ENCODE measurements at places on chromosomes 11 and 22.

DNA sequence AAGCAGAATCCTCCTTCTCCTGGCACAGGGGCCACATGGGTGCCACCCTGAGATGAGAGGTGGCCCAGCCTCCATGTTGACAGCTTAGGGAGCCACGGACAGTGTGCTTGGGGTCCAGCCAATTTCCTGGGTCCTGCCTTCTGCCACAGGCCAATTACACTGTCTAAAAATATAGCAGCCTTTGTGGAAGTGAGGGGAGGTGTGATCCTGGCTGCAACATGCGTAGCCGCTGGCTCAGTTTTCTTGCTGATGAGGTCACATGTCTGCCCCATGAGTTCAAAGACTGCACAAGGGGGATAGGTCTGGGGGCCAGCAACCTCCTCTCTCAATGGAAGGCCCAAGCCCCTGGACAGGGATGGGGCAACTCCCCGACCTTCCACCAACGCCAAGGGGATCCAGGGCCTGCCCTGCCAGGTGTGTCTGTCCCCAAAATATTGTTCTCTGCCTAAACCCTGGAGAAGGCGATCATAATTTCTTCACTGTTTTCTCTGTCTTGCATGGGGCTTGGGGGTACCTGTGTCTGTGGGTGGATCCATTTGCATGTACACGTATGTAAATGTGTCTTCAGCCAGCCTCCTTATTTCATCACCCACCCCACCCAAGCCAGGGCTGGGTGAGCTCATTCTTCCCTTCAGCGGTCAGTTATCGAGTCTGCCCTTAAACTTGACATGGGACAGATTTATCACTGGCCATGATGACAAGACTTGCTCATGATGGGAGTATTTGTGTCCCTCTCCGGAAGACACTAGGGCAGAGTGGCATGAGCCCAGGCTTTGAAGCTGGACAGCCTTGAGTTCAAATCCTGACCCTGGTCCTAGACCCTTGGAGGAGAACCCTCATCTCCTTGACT is 59.4 kb downstream of the OTOG start:
- no peak for DNase-seq
- H3K4me3 ChIP-seq, result no peak overlapping the region
- H3K4me1 ChIP-seq, result no peaks in the 10 kb centered on the region
- no peaks in the 10 kb centered on the region for H3K27me3 ChIP-seq
- H3K36me3 ChIP-seq, result no peaks in the 10 kb centered on the region

GRCh38 chr11:76663912-76664440 is 6.6 kb downstream of the LRRC32 start:
- no peaks in the 10 kb centered on the region for H3K4me1 ChIP-seq
- no peaks in the 10 kb centered on the region for H3K36me3 ChIP-seq
- H3K4me3 ChIP-seq, result no peak overlapping the region

- H3K27me3 ChIP-seq, result peaks cover 10% of the 10 kb centered on the region
- H3K36me3 ChIP-seq, result no peaks in the 10 kb centered on the region
- H3K4me3 ChIP-seq, result no peak overlapping the region
- peaks cover 20% of the 10 kb centered on the region for H3K4me1 ChIP-seq
- no peak for DNase-seq
Observed at GRCh38 chr11:2783536-2784082, 83.8 kb upstream of the KCNQ1OT1 start.

GRCh38 chr11:60797846-60798630 is 12.9 kb downstream of the MS4A10 start:
- H3K4me3 ChIP-seq, result no peak overlapping the region
- no peaks in the 10 kb centered on the region for H3K4me1 ChIP-seq
- DNase-seq, result no peak
- no peaks in the 10 kb centered on the region for H3K27me3 ChIP-seq

DNA sequence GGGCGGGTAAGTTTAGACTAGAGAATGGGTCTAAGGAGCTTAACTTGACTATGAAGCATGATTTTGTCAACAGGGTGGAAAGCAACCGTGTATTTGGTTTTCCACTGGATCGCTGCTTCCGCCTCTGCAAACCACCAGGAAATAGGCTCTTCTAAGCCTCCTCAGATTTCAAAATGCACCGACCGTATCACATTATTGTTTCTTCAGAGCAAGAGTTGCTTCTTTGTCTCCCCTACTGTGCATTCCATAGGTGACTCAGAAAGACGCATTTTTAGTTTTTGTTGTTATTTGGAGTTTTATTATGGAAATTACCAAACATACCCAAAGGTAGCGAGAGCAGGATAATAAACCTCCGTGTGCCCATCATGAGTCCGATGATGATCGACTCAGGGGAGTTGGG is 64.3 kb upstream of the RASD2 start:
- no peaks in the 10 kb centered on the region for H3K36me3 ChIP-seq
- H3K4me1 ChIP-seq, result no peaks in the 10 kb centered on the region
- H3K27me3 ChIP-seq, result no peaks in the 10 kb centered on the region
- H3K4me3 ChIP-seq, result no peak overlapping the region
- DNase-seq, result no peak
- no peak overlapping the region for H3K27ac ChIP-seq

GRCh38 chr11:105975128-105975527 is 46.9 kb downstream of the MSANTD4 start:
- H3K4me3 ChIP-seq, result no peak overlapping the region
- no peaks in the 10 kb centered on the region for H3K36me3 ChIP-seq
- DNase-seq, result no peak
- no peak overlapping the region for H3K27ac ChIP-seq
- no peaks in the 10 kb centered on the region for H3K27me3 ChIP-seq

DNA sequence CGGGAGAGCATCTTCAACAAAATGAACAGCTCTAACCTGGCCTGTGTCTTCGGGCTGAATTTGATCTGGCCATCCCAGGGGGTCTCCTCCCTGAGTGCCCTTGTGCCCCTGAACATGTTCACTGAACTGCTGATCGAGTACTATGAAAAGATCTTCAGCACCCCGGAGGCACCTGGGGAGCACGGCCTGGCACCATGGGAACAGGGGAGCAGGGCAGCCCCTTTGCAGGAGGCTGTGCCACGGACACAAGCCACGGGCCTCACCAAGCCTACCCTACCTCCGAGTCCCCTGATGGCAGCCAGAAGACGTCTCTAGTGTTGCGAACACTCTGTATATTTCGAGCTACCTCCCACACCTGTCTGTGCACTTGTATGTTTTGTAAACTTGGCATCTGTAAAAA is 109.9 kb downstream of the ARHGAP8 start:
- no peaks in the 10 kb centered on the region for H3K4me1 ChIP-seq
- H3K27ac ChIP-seq, result no peak overlapping the region
- no peaks in the 10 kb centered on the region for H3K36me3 ChIP-seq
- no peaks in the 10 kb centered on the region for H3K27me3 ChIP-seq
- DNase-seq, result no peak
- no peak overlapping the region for H3K4me3 ChIP-seq

GRCh38 chr11:105910095-105910715 is 111.8 kb downstream of the MSANTD4 start:
- no peak overlapping the region for H3K27ac ChIP-seq
- peaks cover 7% of the 10 kb centered on the region for H3K4me1 ChIP-seq
- no peaks in the 10 kb centered on the region for H3K36me3 ChIP-seq
- no peak overlapping the region for H3K4me3 ChIP-seq
- no peak for DNase-seq

DNA sequence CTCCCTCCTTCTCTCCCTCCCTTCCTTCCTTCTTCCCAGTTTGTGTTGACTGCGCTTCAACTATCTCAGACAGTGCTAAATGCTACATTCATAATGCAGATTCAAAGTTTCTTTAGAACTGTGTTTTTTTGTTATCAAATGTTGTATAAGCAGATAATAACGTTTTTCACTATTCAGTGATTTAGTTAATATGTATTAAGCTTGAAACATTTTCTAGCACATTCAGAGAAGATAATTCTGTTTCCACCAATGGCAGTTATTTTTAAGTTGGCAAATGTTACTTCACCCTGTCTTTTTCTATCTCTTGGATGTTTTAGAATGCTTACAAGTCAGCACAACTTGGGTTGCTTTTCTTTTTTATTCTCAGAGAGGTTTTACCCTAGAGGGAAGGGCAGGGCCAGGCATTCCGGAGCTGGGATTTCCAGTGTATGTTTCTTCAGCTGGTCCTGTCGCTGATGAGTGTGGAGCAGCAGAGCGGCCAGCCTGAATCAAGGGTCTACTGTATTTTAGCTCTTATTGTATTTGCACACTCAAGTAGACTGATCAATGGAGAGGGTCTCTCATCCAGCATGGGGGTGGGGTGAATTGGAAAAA is 162.3 kb upstream of the ARHGAP20 start:
- H3K4me3 ChIP-seq, result no peak overlapping the region
- no peaks in the 10 kb centered on the region for H3K36me3 ChIP-seq
- no peak overlapping the region for H3K27ac ChIP-seq
- no peaks in the 10 kb centered on the region for H3K4me1 ChIP-seq
- no peaks in the 10 kb centered on the region for H3K27me3 ChIP-seq

DNA sequence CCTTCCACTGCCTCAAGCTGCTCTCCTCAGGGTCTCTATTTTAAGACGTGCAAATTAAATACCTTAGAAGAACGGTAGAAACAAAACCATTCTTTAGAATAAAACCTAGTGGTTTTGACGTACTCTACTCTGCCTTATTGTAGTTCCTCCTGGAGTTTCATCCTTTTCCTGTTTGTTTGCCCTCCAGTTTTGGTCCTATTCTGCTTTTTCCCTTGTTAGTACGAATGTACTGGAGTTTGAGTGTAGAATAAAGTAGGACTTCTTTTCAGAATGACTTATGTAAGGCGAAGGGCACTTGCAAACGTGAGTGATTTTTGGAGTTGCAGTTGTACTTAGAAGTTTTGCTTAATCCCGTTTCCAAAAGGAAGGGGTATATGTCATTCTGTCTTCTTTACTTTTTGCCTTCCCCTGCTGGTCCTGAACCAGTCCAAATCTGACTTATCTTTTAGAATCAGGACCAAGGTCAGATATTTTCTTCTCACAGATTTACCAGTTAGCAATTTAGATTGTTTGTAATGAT is 1.4 kb downstream of the SIK2 start:
- DNase-seq, result peak; percentile 36
- peaks cover 22% of the 10 kb centered on the region for H3K4me1 ChIP-seq
- no peaks in the 10 kb centered on the region for H3K36me3 ChIP-seq
- H3K4me3 ChIP-seq, result peak overlapping the region; percentile 73
- H3K27me3 ChIP-seq, result peaks cover 28% of the 10 kb centered on the region
- H3K27ac ChIP-seq, result no peak overlapping the region

- H3K4me3 ChIP-seq, result peak within 1 kb of the TSS; percentile 87
- no peak within 1 kb of the TSS for H3K27ac ChIP-seq
- peaks cover 67% of the 10 kb centered on the region for H3K27me3 ChIP-seq
- H3K36me3 ChIP-seq, result no peaks in the 10 kb centered on the region
Observed at GRCh38 chr22:20437613-20438426, at the start of gene SCARF2. Gene SCARF2 (minus strand): TSS chr22:20437825. CDS start chr22:20437754, 71 bp downstream.

- no peaks in the 10 kb centered on the region for H3K27me3 ChIP-seq
- no peak overlapping the region for H3K27ac ChIP-seq
- no peak for DNase-seq
Observed at GRCh38 chr22:48795664-48796063, 1032.0 kb downstream of the BRD1 start.

DNA sequence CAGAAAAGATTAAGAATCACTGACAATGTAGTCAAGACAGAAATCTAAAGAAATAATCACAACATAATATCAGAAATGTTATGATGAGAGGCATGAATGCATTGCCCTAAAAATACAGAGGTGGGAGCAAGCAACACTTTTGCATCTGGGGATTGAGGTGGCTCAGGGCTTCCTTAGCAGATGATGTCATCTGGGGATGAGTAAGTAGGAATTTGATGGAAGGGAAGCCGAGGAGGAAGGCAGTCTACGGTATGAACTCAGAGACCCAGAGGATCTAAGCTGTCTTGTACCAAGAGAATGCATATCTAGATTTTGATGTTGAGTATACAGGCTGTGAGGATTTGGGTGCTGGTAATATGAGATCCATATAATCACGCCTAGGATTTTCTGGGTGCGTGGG is 193.0 kb upstream of the SNX19 start:
- H3K27ac ChIP-seq, result no peak overlapping the region
- no peaks in the 10 kb centered on the region for H3K4me1 ChIP-seq
- no peaks in the 10 kb centered on the region for H3K27me3 ChIP-seq
- no peak for DNase-seq
- no peak overlapping the region for H3K4me3 ChIP-seq

- H3K36me3 ChIP-seq, result no peaks in the 10 kb centered on the region
- no peaks in the 10 kb centered on the region for H3K4me1 ChIP-seq
- no peaks in the 10 kb centered on the region for H3K27me3 ChIP-seq
- H3K4me3 ChIP-seq, result no peak overlapping the region
- H3K27ac ChIP-seq, result no peak overlapping the region
Observed at GRCh38 chr11:83140691-83141455, 16.1 kb upstream of the PCF11 start.

- H3K27ac ChIP-seq, result no peak overlapping the region
- H3K36me3 ChIP-seq, result no peaks in the 10 kb centered on the region
- H3K27me3 ChIP-seq, result no peaks in the 10 kb centered on the region
- no peak for DNase-seq
- H3K4me1 ChIP-seq, result peaks cover 20% of the 10 kb centered on the region
Observed at GRCh38 chr11:133164986-133165385, 367.3 kb downstream of the OPCML start.

GRCh38 chr11:61893981-61894380 is 2.6 kb upstream of the FADS3 start:
- H3K27ac ChIP-seq, result no peak overlapping the region
- no peak overlapping the region for H3K4me3 ChIP-seq
- H3K4me1 ChIP-seq, result peaks cover 11% of the 10 kb centered on the region
- no peaks in the 10 kb centered on the region for H3K36me3 ChIP-seq

DNA sequence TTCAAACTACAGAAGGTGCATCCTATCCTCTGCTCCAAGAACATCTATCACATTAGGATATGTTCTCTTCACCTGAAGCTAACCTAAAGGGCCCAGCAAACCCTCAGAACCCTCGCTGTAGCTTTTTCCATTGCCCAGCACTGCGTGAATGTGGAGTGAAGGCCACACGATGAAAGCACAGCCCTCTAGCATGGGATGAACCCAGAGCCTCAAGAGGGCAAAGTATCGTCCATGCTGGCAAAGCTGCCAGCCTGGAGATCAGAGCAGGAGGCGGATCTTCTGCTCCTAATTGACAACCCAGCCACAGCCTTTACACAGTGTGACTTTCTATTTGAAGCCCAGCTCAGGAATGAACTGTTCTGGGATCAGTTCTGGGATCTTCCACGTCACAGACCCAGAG is 65.1 kb upstream of the USP47 start:
- H3K27me3 ChIP-seq, result no peaks in the 10 kb centered on the region
- H3K4me1 ChIP-seq, result no peaks in the 10 kb centered on the region
- H3K4me3 ChIP-seq, result no peak overlapping the region
- DNase-seq, result no peak
- H3K36me3 ChIP-seq, result no peaks in the 10 kb centered on the region
- no peak overlapping the region for H3K27ac ChIP-seq

Data from GM23338 (cell line).